ENCODE measurements at places on chromosomes 7 and 10.

GRCh38 chr10:19935176-19935575, 118.9 kb downstream of the PLXDC2 start:
- no peak for DNase-seq

GRCh38 chr10:73248259-73248724, 1.2 kb upstream of the DNAJC9 start:
- DNase-seq: no peak

DNA sequence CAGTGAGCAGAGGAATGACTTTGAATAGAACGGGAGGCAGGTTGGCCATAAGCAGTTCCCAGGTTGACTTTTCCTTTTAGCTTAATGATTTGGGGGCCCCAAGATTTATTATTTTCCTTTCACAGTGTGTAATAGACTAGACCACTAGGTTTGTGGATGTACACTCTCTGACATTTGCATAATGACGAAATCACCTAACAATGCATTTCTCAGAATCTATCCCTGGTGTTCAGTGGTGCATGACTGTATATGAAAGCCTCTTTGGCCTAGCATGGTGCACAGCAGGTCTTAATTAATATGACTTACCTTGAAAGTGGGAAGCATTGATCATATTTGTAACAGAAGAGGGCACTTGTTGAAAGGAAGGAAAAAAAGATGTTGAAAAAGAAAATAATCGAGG, 761.9 kb downstream of the TYW1 start:
- no peak for DNase-seq

- DNase-seq: no peak
Observed at GRCh38 chr7:154869436-154869835, 133.5 kb downstream of the PAXIP1 start.

GRCh38 chr7:157471259-157472125, 134.7 kb downstream of the DNAJB6 start:
- DNase-seq: no peak

- DNase-seq: no peak
Observed at GRCh38 chr10:62109587-62110293, 158.9 kb downstream of the RTKN2 start.

- DNase-seq: no peak
Observed at GRCh38 chr7:69062020-69062765, 536.1 kb upstream of the AUTS2 start.

DNA sequence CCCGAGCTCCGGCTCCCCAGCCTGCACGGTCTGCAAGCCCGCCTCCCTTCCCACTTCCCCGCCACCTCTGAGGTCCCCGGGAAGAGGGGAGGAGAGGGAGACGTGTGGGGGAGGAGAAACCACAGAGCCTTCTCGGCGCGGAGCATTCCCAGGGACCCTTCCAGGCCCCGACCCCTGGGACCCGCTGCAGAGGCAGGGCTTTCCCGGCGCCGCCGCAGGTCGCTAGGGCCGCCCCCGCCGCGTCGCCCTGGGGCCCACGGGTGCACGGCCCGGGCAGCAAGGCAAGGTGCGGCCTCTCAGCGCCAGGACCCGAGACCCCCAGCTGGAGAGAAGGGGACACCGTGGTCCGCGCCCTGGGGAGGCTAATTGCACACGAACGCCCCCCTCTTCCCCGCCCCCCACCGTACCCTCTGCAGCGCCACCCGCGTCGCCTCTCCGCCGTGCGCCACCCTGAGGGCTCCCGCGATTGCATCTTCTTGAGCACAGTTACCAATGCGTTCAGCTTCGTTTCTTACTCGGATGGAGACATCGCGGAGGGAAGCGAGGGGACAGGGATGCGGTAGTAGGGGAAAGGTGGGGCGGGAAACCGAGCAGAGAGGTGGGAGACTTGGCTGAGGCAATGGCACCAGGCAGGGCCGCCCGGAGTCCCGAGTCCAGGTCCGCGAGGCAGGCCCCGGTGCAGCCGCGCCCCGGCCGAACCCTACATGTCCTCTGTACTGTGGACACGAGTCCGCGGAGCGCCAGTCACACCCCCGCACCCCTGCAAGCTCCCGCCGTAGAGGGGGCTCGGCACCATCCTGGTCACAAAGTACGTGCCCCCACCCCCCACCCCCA, 28.9 kb downstream of the SKIDA1 start:
- DNase-seq: no peak

DNA sequence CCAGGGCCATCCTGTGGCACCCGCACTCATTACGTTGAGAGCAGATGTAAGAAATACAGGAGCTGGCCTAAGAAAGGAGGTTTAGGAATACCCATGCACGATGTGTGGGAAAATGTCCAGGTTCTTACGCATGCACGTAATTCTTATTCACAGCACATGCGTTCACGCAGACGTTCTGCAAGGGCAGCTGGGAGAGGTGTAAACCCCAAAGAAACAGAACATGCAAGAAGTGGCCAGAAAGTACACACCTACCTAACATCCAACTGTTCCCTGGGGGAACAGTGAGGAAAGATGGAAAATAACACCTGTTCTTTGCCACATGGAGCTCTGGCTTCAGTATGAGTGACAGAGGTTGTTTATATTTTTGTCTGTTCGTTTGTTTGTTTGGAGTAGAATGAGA, 285.6 kb downstream of the PRPF18 start:
- DNase-seq: no peak

- no peak for DNase-seq
Observed at GRCh38 chr10:58932126-58932525, 244.3 kb upstream of the PHYHIPL start.

DNA sequence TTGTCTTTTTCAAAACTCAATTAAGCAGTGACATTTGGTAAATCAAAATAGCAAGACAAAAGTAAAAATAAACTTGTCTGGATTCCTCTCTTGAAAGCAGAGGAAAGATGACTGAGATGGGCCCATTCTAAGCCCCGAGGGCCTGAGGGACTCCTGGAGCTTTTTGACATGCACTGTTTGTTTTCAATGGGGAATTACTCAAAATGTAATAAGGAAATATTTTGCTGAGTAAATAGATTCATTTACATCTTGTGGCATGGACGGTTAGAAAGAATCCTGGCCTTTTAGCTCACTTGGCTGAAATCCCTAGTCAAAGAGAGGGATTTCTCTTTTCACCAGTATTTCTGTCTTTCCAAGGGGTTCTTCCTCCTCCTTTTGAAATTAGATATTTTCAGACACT, 108.0 kb downstream of the MKX start:
- DNase-seq: no peak

DNA sequence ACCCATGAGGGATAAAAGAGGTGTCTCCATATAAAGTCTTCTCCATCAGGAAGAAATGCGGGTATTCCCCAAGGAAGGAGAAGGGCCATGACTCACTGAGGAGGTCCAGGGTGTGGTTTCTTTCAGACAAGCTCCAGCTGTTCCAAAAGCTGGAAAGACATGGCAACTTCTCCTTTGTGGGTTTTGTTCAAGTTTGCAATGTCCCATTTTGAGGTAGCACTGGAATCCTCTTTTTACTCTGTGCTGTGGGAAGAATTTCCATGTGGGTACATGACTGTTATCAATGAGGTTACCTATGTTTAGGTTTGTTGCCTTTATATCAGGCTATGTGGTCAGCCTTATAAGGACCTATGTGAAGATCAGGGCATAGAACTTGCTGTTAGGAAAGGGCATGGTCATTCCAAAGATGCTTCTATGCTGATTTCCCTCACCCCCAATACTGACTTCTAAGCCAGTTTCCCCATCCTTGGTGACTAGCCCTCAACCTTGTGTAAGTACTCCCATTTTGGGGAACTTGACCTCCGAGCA, 697.5 kb downstream of the INHBA start:
- DNase-seq: no peak

DNA sequence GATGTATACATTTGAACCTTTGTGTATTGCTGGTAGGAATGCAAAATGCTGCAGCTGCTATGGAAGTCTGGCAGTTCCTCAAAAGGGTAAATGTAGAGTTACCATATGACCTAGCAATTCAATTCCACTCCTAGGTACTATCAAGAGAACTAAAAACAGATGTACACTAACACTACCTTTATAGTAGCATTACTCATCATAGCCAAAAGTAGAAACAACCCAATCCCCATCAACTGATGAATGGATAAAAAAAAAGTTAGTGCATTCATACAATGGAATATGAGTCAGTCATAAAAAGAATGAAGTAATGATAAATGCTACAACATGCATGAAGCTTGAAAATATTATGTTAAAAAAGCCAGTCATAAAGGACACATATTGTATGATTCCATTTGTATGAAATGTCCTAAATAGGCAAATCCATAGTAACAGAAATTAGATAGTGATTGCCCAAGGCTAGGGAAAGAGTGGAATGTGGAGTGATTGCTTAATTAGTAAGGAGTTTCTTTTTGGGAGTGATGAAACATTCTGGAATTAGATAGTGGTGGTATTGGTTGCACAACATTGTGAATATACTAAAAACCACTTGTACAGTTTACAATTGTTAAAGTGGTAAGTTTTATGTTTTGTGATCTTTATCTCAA, 96.4 kb upstream of the AOAH start:
- DNase-seq: no peak

GRCh38 chr7:96931891-96932290, 73.5 kb upstream of the DLX6 start:
- no peak for DNase-seq

- no peak for DNase-seq
Observed at GRCh38 chr7:87083865-87084519, 24.5 kb upstream of the ELAPOR2 start.

DNA sequence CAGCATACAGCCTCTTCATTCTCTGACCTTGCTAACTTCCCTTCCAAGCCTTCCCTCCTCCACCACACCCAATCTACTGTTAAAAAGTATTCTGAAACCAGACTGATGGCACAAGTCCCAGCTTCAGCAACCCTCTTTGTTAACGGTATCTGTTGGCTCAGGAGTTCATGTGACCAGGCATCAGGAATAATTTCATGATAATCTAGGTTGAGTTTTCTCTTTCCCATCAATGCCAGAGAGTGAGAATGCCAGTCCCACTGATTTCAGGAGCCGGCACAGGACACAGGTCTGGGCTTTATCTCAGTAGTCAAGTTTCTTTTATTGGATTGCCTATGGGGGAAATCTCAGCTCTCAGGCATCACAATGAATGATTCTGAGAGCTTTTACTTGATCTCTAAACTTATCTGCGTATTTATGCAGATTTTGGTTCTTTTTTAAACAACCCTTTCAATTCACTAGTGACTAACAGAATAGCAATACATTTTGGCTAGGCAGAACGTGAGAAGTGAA, 231.0 kb upstream of the LYZL1 start:
- DNase-seq: no peak

DNA sequence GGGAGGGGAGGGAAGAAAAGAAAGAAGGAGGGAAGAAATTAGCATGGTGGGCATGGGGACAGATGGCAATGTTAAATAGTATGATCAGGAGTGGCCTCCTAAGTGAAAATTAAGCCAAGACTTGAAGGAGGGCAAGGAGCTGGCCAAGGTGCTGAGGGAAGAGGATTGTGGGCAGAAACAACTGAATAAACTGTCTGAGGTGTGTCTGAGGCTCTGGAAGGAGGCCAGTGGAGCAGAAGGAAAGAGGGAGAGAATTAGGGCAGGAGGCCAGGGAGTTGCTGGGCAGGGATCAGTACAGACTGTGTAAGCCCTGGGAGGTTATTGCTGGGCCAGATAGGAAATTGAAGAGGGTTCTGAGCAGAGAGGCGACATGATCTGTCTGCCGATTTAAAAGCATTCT, 40.6 kb upstream of the VKORC1L1 start:
- DNase-seq: no peak

DNA sequence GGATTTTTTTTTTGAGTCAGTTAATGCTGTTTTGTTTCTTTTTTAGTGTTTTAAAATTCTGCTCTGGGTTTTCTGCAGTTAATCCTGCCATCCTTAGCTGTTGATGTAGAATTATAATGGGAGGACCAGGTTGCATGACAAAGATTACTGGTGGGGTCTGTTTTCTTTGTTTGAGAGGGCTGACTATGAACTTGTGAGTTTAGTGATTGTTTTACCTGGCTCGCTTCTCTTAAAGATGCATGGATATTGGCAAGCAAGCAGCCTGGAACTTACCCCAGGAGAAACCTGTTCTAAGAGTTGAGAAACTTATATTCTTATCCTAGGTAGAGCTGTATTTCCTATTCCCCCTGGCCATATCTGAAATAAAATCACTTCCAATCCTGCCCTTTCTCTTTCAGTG, 727.8 kb downstream of the GRM8 start:
- DNase-seq: no peak

- DNase-seq: no peak
Observed at GRCh38 chr10:2619472-2619871, 447.9 kb upstream of the PFKP start.

- DNase-seq: no peak
Observed at GRCh38 chr10:61068471-61068870, 124.5 kb upstream of the RHOBTB1 start.

DNA sequence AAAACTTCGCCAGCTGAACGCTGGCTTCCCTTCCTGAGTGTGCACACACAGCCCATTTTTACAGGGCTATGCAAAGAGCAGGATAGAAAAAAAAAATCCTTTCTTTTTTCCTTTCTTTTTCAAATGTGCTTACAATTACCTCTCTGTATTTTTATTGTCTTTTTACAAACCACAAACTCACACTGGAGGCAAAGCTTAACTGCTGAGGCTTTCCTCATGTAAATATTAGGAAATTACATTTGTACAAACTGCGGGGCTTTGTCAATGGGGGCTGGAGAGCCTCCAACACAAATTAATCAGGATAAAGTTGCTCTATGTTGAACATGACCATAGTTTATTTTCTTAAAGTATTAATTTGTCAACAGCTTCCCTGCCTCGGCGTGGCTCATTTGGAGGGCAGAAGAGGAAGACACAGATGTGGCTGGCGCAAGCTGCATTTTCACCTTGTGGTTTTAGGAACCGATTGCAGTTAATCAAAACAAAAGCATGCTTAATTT, 411.7 kb upstream of the MKI67 start:
- no peak for DNase-seq

DNA sequence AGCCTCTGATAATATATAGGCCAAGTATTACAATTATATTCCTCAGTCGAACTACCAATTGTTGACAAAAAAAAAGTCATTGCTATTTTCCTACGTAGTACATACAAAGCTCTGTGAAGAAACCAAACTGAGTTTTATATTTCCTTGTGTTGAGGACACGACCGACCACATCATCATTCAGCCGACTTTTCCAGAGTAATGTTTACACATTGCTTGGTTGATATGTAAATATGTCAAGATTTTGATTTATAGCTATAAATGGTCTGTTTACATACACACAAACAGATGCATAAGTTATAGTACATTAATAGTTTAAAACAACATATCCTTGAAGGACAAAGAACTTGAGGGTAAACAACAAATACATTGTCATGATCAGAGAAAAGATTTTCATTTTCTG, 121.5 kb downstream of the CRPPA start:
- no peak for DNase-seq

- no peak for DNase-seq
Observed at GRCh38 chr7:155824227-155824886, 12.1 kb upstream of the SHH start.

DNA sequence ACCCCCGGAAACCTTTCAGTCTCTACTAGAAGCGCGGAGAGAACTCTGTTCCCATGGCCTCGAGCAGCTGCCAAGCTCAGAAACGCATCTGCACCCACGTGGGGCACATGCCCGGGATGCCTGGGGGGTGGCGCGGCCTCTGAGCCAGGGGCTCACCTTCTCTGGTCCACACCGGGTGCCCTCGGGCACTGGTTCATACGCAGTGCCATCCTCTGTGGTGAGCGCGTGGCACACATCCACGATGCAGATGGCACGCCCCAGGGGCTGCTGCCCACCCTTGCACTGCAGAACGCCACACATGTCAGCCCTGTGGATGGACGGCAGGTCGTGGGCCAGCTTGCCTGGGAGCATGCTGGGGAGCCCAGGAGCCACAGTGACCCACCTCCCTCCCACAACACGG, 6.5 kb downstream of the ADAM8 start:
- DNase-seq: no peak

GRCh38 chr10:34112171-34112782, 702.8 kb downstream of the PARD3 start:
- DNase-seq: no peak

- no peak for DNase-seq
Observed at GRCh38 chr7:141436575-141437075, 114.6 kb upstream of the AGK start.
